ENCODE measurements at places on chromosomes 11 and 22. TPM values are rescaled to one million over a fixed set of nuclear protein-coding genes. Genes with fewer than 3 reads are reported as not detected.
A peak's percentile ranks its signal among the peaks of the same experiment; 100 is the strongest.

Gene MOB2
- 19.3 TPM for total RNA-seq

DNA sequence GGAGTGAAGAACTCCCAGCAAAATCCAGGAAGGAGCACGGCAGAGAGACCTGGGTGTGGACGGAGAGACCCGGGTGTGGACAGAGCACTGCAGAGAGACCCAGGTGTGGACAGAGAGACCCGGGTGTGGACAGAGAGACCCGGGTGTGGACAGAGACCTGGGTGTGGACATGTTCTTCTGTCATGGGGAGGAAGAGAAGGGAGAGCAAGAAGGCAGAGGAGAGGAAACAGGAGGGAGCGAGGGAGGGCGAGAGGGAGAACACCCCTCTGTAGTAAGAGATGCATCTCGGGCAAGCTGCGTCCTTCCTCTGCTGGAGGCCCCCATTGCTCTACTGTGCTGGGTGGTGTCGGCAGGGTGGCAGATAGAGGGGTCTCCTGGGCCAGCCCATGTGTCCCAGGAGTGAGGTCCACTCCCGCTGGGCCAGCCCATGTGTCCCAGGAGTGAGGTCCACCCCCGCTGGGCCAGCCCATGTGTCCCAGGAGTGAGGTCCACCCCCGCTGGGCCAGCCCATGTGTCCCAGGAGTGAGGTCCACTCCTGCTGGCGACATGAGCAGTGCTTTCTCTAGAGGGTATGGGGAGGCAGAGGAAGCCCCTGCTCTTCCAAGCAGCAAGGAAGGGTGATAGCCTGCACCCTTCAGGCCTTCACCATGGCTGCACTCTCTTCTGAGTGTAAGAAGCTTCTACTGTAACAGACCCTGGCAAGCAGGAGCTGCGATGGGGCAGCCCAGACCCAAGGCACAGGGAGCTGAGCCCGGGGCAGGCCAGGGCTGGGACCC lies 934.2 kb downstream of the BRD1 start:
- no peaks in the 10 kb centered on the region for H3K36me3 ChIP-seq
- no peak overlapping the region for H3K27ac ChIP-seq
- H3K4me1 ChIP-seq, result no peaks in the 10 kb centered on the region
- no peak overlapping the region for H3K4me3 ChIP-seq
- no peak for DNase-seq
- H3K27me3 ChIP-seq, result no peaks in the 10 kb centered on the region

GRCh38 chr11:24082860-24083259 lies 414.0 kb upstream of the LUZP2 start:
- DNase-seq, result no peak
- H3K36me3 ChIP-seq, result no peaks in the 10 kb centered on the region
- no peaks in the 10 kb centered on the region for H3K27me3 ChIP-seq

GRCh38 chr22:33321466-33321865 lies 263.3 kb upstream of the SYN3 start:
- no peak for DNase-seq
- no peaks in the 10 kb centered on the region for H3K4me1 ChIP-seq
- no peaks in the 10 kb centered on the region for H3K27me3 ChIP-seq
- no peak overlapping the region for H3K27ac ChIP-seq
- peaks cover 9% of the 10 kb centered on the region for H3K36me3 ChIP-seq

GRCh38 chr11:50088231-50088630 lies 55.6 kb downstream of the OR4C45 start:
- peaks cover 6% of the 10 kb centered on the region for H3K36me3 ChIP-seq
- no peak overlapping the region for H3K4me3 ChIP-seq
- DNase-seq, result no peak
- no peaks in the 10 kb centered on the region for H3K4me1 ChIP-seq
- no peak overlapping the region for H3K27ac ChIP-seq

Gene DDI1
- total RNA-seq, result not detected

DNA sequence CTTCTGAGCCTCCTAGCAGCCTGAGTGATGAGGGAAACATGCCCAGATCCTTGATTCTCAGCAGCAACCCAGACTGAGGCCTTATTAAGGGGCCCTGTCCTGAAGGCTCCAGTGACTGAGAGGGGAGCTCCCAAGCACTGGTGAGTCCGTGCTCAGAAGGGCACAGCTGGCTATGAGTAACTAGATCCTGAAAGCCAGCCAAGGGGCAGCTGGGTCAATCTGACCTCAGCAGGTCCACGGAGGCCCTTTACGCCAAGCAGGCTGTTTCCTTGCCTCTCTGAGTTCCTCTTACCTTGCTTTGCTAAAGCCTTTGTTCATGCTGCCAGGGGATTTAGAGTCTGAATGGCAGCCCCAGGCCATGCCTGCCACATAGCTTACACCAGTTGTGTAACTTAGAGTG lies 19.3 kb upstream of the MIEF1 start:
- H3K4me1 ChIP-seq, result no peaks in the 10 kb centered on the region
- H3K4me3 ChIP-seq, result no peak overlapping the region
- no peaks in the 10 kb centered on the region for H3K36me3 ChIP-seq
- DNase-seq, result no peak
- no peaks in the 10 kb centered on the region for H3K27me3 ChIP-seq
- H3K27ac ChIP-seq, result no peak overlapping the region

- no peaks in the 10 kb centered on the region for H3K36me3 ChIP-seq
- H3K27me3 ChIP-seq, result peaks cover 13% of the 10 kb centered on the region
- H3K27ac ChIP-seq, result no peak overlapping the region
These were observed 23.5 kb downstream of the TP53AIP1 start for GRCh38 chr11:128919216-128919615.

Gene TSPAN32
- total RNA-seq, result not detected

DNA sequence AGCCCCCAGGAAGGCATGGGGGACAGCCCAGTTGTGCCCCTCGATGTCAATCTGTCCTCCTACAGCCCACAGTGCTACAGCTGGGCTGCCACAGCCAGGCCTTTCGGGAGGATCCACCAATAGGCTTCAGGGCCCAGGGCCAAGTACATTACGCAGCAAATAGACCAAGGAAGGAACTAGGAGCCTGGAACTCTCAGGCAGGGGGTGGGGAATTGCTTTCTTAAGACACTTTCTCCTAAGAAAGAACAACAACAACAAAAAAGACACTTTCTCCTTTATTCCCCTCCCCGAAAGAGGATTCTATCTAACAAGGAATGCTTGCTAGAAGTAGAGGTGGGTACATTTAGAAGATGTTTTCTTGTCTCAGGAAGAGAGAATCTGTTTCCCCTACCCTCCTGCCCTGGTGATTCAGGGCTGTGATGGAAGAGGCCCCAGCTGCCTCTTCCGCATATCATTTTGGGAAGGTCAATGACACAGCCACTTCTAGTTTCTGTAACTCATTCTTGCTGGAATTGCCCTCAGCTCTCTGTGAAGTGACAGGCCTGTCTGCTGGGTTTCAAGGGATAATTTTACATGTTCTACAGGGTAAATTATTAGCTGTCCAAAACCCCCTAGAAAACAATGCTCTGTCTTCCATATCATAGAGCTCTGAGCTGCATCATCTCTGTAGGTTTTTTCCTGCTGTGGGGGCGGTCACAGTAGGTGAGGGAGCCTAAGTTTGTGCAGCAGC lies 6.0 kb upstream of the MALAT1 start:
- peak overlapping the region; percentile 84 for H3K27ac ChIP-seq
- peak overlapping the region; percentile 85 for H3K4me3 ChIP-seq
- H3K36me3 ChIP-seq, result no peaks in the 10 kb centered on the region
- H3K4me1 ChIP-seq, result peaks cover 85% of the 10 kb centered on the region
- no peak for DNase-seq

DNA sequence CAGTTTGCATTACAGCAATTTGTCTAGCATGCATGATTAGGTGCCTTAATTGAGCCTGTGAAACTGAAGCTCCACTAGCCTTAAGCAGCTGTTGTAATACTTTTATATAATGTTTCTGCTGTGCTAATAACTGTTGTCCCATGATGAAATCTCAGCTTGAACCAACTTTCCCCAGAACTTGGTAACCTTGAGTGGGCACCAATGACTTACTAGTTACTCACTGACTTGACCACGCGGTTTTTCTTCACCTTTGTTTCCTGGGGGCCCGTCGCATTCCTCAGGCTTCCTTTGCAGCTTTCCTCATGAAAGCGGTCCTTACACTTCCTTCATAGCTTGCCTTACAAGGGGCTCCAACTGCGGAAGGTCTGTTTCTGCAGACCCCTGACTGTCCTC lies 11.2 kb upstream of the GLYATL1 start:
- H3K4me3 ChIP-seq, result peak overlapping the region; percentile 75
- peaks cover 18% of the 10 kb centered on the region for H3K4me1 ChIP-seq
- no peaks in the 10 kb centered on the region for H3K36me3 ChIP-seq
- H3K27ac ChIP-seq, result no peak overlapping the region

Gene LRRN4CL
- 1.6 TPM for total RNA-seq

DNA sequence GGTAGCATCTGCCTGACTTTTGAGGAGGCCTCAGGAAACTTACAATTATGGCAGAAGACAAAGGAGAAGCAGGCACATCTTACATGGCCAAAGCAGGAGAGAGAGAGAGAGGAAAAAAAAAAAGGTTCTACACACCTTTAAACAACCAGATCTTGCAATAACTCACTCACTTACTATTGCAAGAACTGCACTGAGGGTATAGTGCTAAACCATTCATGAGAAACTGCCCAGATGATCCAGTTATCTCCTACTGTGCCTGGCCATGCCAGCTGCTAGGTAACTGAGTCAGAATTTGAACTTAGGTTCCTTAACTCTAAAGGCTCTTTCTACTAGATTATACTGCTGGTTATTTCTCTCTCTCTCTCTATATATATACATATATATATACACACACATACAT lies 7.3 kb downstream of the HORMAD2 start:
- H3K36me3 ChIP-seq, result no peaks in the 10 kb centered on the region
- H3K27ac ChIP-seq, result no peak overlapping the region
- no peak for DNase-seq
- H3K27me3 ChIP-seq, result peaks cover 29% of the 10 kb centered on the region
- H3K4me3 ChIP-seq, result no peak overlapping the region

DNA sequence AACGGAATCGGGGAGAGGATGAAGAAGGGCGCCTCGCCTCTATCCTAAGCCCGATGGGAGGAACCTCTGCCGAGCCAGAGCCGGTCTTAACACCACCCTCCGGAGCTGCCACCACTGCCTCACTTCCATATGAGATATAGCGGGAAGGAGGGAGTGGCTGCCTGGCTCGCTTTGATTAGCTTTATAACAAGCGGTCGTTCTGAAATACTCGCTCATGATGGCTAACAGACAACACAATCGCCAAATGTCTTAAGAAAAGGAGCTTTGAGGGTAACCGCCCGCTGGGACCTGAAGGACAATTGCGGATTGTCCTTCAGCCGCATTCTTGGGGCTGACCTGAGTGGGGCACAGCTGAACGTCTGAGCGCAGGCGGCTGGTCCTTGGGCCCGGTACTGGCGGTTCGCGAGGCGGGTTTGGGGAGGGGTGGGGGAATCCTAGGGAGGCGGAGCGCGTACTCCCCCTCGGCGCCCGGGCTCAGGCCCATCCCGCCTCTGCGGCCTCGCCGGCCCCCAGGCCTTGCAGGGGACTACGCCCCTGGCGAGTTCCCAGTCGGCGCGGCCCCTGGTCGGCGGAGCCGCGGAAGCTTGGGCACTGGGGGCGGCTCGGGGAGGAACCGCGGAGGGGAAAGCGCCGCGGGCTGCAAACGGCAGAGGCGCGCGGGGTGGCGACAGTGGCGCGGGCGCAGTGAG lies at the start of gene PLAAT5:
Gene PLAAT5 (minus strand): TSS at position 617 of the 689 bp plus-strand sequence. CDS start 133 bp downstream, at position 484.
- H3K4me3 ChIP-seq, result peak within 1 kb of the TSS; percentile 89
- H3K27me3 ChIP-seq, result peaks cover 47% of the 10 kb centered on the region
- peaks cover 35% of the 10 kb centered on the region for H3K4me1 ChIP-seq
- peak; percentile 36 for DNase-seq

- peaks cover 29% of the 10 kb centered on the region for H3K4me1 ChIP-seq
- no peaks in the 10 kb centered on the region for H3K36me3 ChIP-seq
- no peaks in the 10 kb centered on the region for H3K27me3 ChIP-seq
- DNase-seq, result no peak
- no peak overlapping the region for H3K27ac ChIP-seq
These were observed 4.2 kb upstream of the TFIP11 start for GRCh38 chr22:26516503-26516902.

Gene KRTAP5-9
- total RNA-seq, result not detected

GRCh38 chr11:119493712-119494111 lies 70.7 kb upstream of the THY1 start:
- H3K4me3 ChIP-seq, result no peak overlapping the region
- H3K27ac ChIP-seq, result no peak overlapping the region
- DNase-seq, result no peak
- H3K4me1 ChIP-seq, result peaks cover 4% of the 10 kb centered on the region
- H3K36me3 ChIP-seq, result no peaks in the 10 kb centered on the region

GRCh38 chr11:127003260-127003981 lies 2.9 kb upstream of the KIRREL3 start:
- H3K4me3 ChIP-seq, result peak overlapping the region; percentile 61
- peaks cover 39% of the 10 kb centered on the region for H3K27me3 ChIP-seq
- no peaks in the 10 kb centered on the region for H3K36me3 ChIP-seq

DNA sequence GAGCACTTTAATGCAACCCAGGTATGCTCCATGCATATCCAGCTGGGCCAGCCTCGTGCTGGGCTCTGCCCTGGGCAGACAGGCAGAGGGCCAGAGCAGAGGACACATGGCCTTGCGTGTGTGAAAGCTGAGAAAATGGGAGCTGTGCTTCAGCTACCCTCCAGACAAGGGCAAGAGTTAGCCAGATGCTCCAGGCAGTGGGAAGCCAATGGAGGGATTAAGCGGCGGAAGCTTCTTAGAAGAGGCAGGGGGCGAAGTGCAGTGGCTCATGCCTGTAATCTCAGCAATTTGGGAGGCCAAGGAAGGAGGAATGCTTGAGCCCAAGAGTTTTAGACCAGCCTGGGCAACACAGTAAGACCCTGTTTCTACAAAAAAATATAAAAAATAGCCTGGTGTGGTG lies 9.8 kb upstream of the ARHGEF17 start:
- no peaks in the 10 kb centered on the region for H3K27me3 ChIP-seq
- DNase-seq, result no peak
- no peak overlapping the region for H3K4me3 ChIP-seq
- no peaks in the 10 kb centered on the region for H3K36me3 ChIP-seq

DNA sequence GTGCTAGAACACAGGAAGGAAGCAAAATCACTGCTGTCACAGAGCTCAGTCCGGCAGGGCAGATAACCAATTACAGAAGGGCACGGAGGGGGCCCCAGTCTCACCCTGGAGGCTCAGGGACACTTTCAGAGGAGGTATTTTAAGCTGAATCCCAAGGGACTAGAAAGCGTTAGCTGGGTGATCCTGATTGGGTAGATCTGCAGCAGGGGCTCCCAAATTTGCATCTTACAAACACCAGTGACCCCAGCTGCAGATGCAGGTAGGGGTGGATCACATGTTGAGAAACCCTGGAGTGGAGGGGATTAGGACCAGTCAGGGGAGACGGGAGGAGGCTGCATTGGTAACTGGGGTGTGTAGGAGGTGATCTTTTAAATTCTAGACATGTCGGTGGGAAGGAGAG lies 91.4 kb downstream of the CSNK2A3 start:
- no peak overlapping the region for H3K27ac ChIP-seq
- no peaks in the 10 kb centered on the region for H3K27me3 ChIP-seq
- H3K36me3 ChIP-seq, result no peaks in the 10 kb centered on the region
- H3K4me1 ChIP-seq, result peaks cover 4% of the 10 kb centered on the region
- no peak overlapping the region for H3K4me3 ChIP-seq

Data from neural crest cell (in vitro differentiated cells).